ENCODE measurements at places on chromosomes 4 and X. TPM values are rescaled to one million over a fixed set of nuclear protein-coding genes. Genes with fewer than 3 reads are reported as not detected.

DNA sequence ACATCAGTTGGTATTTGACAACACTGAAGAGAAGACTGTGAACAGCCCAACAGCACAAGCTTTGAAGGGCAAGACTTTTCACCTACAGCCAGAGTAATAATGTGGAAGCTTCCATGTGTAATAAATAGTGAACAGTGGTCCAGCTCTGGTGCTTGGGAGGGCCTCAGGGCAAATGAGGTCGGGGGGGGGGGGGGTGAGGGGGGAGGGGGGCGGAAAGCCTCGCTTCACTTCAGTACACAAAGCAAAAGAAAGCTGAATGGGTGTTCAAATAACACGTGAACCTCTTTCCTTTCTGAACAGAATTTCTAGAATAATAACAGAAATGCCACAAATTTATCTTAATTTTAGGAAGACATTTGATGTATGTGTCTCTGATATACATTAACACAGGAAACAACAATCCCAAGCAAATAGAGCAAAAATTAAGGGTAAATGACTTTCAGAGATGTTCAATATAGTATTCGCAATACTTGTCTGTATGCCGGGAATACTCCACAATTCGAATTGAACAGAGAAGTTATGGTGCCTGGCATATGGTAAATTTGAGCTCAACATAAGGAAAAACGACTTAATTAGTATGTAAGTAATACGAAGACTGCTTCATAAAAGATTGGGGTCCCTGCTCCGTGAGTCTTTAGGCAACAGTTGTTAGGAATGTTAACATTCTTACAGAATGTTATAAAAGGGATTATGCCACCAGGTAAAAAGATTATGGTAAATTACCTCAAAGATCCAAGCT lies 92.6 kb downstream of the FRYL start:
- DNase-seq, result no peak

HAUS3 gene
- total RNA-seq, result 18.6 TPM

GRCh38 chr4:74635074-74635473 lies 159.2 kb downstream of the BTC start:
- no peak for DNase-seq

- no peak for DNase-seq
Measured at GRCh38 chrX:153650959-153651358, 4.0 kb downstream of the DUSP9 start.

PDE5A gene
- 0.47 TPM for total RNA-seq

GRCh38 chr4:134936014-134936413 lies 734.4 kb upstream of the PABPC4L start:
- no peak for DNase-seq

DNA sequence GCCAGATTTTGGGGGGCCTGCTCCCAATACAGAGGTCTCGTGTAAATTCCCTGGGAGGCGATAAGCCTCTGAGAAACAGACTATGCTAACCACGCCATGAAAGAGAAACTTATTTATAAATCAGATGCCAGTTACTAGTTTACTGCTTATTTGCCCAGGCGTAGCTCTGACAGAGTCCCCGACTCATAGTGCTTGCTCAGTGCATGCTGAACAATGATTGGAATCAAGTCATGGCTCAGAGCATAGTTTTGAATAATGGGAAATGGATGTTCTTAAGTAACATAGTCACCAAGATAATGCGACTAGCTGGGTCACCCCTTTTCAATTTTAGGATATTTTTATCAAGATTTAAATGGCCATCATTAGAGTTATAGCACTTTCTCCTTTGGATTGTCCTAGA lies 39.9 kb downstream of the HTT start:
- DNase-seq, result no peak
